ENCODE measurements at places on chromosomes 7 and 10.

DNA sequence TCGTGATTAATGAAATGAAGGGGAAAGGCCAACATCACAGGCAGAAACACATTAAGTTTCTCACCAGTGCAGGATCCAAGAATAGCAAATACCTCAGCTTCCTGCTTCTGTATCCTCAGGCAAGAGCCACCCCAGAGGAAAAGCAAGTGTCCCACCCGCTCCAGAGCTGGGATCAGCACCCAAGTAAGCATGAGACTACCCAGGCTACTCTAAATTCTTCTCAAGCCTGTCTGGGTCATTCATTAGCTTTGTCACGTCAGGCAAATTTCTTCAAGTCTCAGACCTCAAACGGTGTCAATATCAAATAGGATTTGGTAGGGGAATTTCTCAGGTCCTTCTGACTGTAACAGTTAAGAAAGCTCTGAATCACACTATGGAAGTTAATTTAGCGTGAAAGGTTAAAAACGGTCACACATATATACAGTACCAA, 59.0 kb downstream of the GNA12 start:
- peak; percentile 42 for DNase-seq

- DNase-seq: no peak
These were observed 11.6 kb upstream of the PPIF start for GRCh38 chr10:79335470-79336235.

DNA sequence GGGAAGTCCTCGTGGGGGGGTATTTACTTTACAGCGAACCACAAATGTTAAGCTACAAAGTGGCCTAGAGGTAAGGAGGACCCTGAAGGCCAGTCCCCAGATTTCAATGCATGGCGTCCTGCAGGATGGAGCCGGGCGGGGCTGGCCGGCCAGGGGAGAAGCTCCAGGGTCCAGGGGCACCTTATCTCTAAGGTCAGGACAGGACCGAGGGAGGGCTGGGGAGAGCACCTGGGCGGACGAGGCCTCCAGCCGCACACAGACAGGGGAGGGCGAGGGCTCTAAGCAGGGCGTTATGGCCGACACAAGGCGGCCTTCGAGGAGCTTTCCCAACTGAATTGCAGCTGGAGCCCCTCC, 96.4 kb upstream of the DIP2C start:
- no peak for DNase-seq

GRCh38 chr7:92641921-92642511, 51.8 kb upstream of the FAM133B start:
- peak; percentile 88 for DNase-seq

- DNase-seq: no peak
These were observed 11.6 kb downstream of the CHAT start for GRCh38 chr10:49625411-49625810.

GRCh38 chr7:40786909-40787308, 652.1 kb downstream of the SUGCT start:
- DNase-seq: no peak

DNA sequence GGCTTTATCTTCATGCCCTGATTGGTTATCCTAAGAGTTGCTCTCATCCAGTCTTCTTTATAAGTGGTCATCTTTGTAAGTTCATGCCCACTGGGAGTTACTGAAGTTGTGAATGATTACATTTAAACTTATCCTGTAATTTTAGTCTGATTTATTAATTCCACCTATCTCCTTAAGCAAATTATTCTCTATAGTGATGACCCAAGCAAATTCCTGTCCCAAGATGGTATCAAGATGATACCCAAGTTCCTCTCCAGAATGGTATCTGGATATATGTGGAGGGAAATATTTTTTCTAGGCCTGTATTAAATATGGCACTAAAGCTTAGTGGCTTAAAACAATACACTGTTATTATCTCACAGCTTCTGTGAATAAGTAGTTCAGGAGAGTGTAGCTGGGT, 22.6 kb upstream of the VOPP1 start:
- no peak for DNase-seq

DNA sequence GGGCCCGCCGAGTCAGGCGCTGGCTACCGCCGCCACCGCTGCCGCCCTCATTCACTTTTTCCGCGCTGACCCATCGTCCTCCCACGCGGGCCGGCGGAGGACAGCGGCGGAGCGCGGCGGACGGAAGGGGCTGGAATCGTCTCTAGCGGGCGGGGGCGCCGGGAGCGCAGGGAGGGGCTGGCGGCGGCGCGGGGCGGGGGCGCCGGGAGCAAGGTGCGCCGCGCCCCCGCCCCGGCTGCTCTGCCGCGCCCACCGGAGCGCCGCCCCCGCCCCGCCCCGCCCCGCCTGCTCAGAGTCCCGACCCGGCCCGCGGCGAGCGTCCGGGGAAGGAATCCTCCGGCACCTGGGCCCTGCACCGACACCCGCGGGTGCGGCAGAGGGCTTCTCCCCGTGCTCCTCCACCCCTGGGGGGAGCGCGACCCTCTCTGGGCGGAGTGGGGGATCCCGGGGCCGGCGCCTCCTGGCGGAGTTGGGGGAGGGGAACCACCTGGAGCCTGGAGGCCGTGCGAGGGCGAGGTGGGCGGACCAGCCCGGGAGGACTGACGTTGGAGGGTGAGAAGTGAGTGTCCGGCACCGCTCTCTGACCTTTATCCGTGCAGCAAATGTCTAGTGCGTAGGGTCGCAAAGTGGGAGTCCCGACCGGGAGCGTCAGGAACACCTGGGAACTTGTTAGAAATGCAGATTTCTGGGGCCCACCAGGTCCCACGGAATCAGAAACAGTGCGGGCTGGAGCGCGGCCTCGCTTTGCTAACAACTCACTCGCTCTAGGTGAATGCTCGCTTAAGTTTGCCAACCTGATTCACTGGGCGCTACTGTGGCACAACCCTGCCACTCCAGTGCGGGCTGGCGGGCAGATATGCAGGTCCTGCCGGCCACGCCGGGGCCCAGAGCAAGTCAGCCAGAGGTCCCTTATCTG, at the start of gene COBL:
COBL (minus strand) TSS at position 144 of the 916 bp plus-strand sequence. CDS start 176 bp downstream, outside the sequence.
- no peak for DNase-seq

DNA sequence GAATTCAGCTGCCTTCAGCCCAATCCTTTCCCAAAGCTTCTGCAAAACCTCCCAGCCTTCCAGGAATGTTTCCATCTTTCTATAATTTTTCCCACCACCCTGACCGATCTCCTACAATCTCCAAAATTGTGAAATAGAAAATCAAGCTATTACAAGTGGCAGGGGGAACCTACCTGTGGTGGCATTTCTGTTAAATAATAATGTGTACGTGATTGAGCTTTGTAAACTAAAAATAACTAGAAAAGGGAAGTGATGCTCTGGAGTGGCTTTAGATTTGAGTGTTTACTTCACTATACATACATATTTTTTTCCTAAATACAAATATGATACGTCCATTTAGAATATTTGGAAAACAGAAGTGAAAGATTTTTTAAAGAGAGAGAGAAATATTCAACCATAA, 593.6 kb downstream of the GRM8 start:
- DNase-seq: no peak

DNA sequence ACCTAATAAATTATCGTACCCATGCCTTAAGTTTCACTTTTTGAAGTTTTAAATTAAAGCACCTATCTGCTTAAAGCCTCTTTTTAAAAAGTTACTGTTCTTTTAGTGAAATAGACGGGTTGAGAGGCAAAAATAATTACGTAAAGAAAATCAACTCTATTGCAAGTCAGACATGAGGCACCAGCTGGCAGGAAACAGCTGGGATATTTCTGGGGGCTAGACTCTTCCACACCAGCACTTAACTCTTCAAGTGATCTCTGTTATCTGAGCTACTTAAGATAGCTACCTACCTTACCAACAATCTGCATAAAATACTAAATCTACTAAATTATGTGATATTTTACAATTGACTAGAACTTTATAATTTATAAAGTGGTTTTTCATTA, 35.8 kb downstream of the GBF1 start:
- DNase-seq: no peak

DNA sequence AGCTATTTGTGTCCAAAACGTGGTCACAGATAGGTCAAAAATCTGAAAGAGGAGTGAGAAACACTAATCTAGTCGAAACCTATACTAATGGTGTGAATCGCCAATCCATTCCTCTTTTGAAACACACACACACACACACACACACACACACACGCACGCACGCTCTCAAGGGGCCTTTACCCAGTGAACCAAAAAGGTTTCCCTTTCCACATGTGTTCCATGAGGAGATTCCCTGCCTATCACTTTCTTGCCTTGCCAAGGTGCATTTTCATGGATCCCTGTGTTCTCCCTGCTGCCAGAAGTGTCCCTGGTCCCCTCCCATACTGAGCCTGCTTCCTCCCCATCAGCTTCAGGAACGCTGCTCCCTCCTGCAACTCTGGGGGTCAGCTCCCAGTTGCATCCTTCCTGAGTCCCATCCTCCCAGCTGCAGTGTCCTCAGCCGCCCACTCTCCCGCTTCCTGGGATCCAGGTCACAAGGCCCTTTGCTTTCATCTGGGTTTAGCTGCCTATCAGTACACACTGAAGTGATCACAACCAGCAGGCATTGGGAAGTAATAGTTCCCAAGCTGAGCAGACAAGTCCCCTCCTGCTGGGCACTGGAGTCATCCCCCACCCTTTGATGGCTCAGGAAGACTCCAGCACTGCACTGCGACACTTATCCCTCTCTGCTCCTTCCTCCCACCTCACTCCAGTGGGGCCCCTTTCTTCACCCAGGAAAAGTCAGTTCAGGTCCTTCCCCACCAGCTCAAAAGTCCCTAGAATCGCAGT, 49.2 kb upstream of the KCNMA1 start:
- DNase-seq: no peak

DNA sequence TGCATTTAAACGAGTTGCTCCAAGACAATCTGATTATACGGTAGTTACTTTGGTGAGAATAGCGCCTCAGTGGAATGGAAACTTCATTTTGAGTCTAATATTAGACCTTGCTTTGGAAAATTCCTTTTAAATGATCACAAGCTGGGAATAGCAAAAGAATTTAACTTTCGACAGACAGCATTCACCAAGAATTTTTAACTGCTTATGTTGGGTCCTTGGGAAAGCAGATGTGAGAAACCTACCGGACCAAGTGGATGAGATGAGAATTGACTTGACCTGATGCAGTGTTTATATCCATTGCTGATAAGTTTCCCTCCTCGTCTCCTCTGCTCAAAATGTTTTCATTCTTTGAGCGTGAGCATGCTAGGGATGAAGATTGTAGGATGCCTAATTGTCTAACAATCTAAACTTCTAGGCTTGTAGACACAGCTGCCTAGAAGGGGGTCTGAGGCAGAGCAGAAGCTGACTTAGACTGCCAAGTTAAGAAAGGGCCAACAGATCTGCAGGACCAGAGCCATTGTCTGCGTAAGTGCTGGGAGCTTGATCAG, 126.9 kb downstream of the CNNM2 start:
- no peak for DNase-seq

- DNase-seq: no peak
These were observed 35.4 kb upstream of the HBP1 start for GRCh38 chr7:107133396-107133795.

DNA sequence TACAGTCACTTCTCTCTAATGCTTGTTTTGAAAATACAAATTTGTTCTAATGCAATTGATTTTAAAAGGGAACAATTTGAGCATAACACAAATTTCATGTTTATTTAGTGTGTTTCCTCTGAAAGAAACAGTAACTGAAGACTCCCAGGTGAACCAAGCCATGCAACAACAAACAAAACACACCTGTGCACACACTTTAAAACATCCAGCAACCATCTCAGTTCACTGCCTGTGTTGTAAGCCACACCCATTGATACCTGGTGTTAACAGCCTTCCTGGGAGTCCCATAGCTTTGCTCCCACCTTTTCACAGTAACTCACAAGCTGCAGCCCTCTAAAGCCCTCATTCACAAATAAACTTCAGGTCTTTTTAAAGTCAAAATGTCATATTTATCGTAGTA, 89.3 kb downstream of the DOCK4 start:
- DNase-seq: no peak

GRCh38 chr7:74387606-74388005, 66.1 kb upstream of the GTF2IRD1 start:
- DNase-seq: no peak

DNA sequence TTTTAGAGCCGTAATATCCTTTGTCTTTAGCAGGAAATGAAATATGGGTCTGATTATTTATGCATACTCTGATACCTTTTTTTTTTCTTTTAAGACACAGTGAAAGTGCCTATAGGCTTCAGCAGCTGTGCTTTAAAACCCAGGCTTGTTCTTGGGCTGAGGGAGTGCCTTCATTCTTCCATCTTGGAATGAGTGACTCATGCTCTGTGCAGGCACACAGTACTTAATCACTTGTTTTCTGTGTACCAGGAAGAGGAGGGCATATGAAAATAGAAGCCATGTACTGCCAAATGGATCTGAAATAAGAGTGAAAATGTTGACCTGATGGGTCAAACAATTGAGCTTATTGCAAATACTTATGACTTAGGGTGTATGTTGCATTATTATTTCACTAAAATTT, 12.0 kb downstream of the INPP5F start:
- DNase-seq: peak; percentile 82

GRCh38 chr10:5390607-5391205, 13.9 kb downstream of the TUBAL3 start:
- no peak for DNase-seq

DNA sequence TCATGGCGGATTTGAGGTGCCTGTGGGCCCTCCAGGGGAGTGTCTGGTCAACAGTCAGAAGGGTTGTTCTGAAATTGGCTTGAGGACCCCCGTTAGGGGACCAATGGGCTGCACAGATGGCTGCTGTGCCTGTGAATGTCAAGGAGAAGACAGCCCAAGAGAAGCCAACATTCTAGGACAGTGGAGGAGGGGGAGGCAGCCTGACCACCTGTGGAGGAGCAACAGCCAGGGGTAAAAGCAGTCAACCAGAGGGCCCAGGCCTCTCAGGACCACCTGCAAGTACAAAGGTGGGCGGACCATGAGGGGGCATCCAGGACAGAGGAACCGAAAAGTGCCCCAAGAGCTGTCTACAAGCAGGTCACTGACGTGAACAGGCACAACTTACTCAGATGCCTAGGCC, 76.6 kb downstream of the VSTM4 start:
- no peak for DNase-seq

DNA sequence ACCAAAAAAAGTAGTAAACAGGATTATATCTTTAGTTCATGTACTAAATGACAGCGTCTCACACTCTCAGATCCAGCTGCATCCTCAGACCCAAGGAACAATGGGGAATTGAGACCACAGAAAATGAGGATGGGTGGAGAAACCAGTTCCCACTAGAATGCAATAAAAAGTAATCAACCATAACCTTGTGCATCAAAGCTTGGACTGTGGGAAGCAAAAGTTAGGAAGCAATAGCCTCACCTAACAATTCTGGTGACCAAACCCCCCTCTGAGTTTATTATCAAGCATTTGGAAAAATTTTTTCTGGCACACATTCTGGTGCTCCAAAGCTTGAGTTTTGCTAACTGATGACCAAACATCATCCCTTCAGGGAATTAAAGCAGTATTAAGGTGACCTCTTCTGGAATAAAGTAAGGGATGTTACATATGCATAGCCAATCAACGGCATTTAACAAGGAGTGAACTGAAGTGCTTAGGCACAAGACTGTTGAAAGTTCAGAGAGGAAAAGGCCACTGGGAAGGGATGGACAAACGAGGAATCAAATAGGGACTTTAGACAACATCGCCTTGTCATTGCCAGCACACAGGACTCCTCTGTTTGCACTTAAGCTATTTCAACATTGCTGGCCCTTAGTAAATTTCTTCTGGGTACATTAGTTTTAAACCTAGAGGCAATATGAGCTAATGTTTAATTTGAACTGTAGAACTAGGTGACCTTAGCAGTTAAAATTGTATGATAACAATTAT, 1.2 kb upstream of the MAT1A start:
- DNase-seq: no peak

GRCh38 chr7:25989140-25989705, 162.8 kb upstream of the NFE2L3 start:
- DNase-seq: no peak
